ENCODE measurements at places on chromosomes 5 and 9.

DNA sequence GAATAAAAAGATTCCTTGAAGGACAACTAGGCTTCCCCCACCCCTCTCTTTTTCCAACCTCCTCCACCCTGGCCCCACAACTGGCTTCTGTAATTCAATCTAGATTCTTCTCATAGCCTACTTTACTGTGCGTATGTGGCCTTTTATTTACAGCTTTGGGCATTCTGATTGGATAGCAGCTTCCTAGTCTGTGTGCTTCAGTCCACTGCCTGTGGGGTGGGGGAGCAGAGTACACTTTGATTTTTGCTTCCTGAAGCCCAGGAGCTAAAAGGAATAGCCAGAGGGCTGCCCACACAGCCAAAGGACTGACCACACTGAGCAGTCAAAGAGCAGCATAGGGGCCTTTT lies 30.4 kb downstream of the RUSC2 start:
- no peak for DNase-seq

GRCh38 chr5:6158974-6159831 lies 219.1 kb downstream of the MED10 start:
- peak; percentile 75 for DNase-seq

GRCh38 chr9:95218773-95219172 lies 98.7 kb downstream of the FANCC start:
- no peak for DNase-seq

GRCh38 chr9:123960366-123960765 lies 30.4 kb upstream of the DENND1A start:
- DNase-seq = no peak

DNA sequence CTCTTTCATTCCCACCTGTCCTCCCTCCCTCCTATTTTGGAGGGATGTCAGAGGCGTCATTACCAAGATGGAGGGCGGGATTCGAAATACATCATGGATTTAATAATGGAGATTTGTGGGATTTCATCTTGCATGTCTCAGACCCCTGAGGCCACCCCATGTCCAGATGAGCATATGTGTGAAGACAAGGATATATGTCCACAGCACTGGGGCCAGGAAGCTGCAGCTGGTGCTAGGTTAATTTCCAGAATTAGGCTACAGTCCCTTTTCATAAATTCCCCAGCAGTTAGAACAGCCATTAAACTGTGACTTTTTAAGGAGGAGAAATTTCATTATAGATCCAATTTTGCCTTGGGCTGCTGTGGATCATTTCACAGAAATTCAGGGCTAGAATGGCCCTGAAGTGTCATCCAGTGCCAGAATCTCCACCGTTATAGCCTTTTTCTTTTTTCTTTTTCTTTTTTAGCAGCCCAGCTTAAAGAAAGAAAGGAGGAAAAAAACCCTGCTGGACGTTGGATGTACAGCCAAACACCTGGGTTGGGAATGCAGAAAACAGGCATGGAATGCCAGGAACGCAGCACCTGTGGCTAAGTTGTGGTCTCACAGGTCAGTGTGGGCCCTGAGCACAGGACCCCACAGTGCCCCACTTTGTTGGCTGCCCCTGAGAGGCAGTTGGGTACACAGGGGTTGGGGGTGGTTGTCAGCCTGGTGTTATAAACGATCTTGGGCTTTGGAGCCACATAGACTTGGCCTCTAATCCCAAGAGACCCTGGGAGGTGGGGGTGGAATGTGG lies 50.2 kb upstream of the CXCL14 start:
- DNase-seq = no peak

DNA sequence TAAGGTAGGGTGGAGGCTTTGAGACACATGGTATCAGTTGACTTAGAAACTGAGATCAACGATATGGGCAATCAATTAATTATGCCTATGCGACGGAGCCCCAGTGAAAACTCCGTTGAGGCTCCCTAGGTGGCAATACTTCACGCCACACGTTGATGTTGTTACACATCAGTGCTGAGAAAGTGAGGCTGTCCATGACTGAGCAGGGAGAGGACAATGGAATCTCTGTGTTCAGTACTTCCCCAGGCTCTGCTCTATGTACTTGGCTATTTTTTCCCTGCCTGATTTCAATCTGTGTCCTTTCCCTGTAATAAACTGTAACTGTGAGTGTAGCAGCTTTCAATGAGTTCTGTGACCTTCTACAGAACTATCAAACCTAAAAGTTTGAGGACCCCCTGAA lies 211.7 kb downstream of the SNCAIP start:
- no peak for DNase-seq

- no peak for DNase-seq
Observed at GRCh38 chr5:116575326-116576052, 866 bp upstream of the SEMA6A start.

GRCh38 chr9:130311408-130312140 lies 46.0 kb downstream of the HMCN2 start:
- DNase-seq = no peak

DNA sequence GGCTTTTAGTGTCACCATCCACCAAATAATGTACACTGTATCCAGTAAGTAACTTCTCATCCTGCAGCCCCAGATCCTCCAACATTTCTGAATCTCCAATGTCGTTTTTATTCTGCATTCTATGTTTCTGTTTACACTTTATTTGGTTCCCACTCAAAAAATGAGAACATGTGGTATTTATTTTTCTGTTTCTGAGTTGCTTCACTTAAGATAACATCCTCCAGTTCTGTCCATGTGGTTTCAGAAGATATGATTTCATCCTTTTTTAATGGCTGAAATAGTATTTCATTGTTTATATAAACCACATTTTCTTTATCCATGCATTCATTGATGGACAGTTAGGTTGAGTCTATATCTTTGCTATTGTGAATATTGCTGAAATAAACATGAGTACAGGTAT lies 677.3 kb upstream of the FTMT start:
- DNase-seq = no peak

All from NCI-H1092 treated with DMSO at 0.1 percent for 48 hours (cell line).